Activated naive CD4-positive, alpha-beta T cell (primary cell): ENCODE measurements at places on chromosomes 1 and 21.

- no peak for DNase-seq
These were observed 4.5 kb downstream of the RPS6KA1 start for GRCh38 chr1:26533951-26534509.

GRCh38 chr1:219529116-219529515 lies 83.8 kb downstream of the ZC3H11B start:
- no peak for DNase-seq

DNA sequence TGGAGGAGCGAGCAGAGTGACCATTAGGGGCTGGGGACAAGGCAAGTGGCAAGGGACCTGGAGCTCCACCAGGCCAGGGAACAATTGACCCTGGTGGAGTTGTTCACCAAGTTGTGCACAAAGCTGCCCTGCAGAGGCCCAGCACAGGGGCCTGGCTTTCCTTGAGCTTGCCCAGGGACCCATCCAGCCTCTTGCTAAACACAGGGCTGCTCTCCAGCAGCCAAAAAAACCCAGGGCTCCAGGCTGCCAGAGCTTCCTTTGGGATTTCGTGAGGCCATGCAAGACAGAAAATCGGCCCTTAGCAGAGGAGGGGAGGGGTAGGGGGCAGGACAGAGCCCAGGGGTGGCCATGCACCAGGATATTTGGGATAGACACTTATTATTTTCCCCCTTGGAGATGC lies 32.6 kb downstream of the LRP8 start:
- no peak for DNase-seq

- no peak for DNase-seq
These were observed 1.8 kb downstream of the ADORA3 start for GRCh38 chr1:111501645-111502044.

- DNase-seq, result no peak
These were observed 361.7 kb downstream of the PDE4B start for GRCh38 chr1:66154394-66154793.

- DNase-seq, result no peak
These were observed 235.2 kb downstream of the KCNT2 start for GRCh38 chr1:196372896-196373536.

GRCh38 chr1:53654216-53655210 lies 84.5 kb downstream of the GLIS1 start:
- no peak for DNase-seq

DNA sequence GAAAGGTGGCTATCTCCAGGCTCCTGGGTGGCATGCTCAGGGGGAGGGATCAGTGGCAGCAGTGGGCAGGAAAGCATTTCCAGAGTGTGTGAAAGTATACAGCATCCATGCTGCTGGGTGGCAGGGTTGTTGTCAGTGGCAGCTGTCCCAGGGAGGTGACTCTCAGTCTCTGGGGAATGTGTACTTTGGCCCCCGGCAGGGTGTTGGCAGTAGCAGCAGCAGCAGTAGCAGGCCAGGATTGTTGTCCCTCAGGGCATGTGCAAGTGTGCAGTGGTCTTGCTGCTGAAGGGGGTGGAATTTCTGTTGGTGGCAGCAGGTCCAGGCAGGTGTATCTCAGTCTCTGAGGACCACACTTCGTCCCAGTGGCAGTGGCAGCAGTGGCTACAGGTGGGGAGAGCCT lies 71.7 kb upstream of the GUCA2B start:
- DNase-seq, result no peak

GRCh38 chr1:222547260-222547614 lies 667 bp downstream of the HHIPL2 start:
- DNase-seq, result no peak

DNA sequence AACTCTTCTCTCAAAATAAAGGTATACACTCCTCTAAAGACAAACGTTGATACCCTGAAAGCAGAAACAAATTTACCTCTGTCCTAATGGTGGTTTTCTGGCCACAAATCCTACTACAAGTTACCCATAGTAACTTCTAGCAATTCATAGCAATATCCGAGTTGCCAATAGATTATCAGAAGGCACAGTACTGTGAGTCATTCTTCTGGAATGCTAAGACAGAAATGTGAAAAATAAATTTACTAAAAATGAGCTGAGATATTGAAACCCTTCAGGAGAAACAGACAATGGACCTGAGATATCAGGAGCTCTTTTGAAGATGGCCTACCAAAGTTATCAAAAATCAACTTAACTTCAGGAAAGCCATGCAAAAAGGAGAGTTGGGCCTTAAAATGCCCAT lies 715.0 kb upstream of the ADAMTS5 start:
- DNase-seq, result no peak

DNA sequence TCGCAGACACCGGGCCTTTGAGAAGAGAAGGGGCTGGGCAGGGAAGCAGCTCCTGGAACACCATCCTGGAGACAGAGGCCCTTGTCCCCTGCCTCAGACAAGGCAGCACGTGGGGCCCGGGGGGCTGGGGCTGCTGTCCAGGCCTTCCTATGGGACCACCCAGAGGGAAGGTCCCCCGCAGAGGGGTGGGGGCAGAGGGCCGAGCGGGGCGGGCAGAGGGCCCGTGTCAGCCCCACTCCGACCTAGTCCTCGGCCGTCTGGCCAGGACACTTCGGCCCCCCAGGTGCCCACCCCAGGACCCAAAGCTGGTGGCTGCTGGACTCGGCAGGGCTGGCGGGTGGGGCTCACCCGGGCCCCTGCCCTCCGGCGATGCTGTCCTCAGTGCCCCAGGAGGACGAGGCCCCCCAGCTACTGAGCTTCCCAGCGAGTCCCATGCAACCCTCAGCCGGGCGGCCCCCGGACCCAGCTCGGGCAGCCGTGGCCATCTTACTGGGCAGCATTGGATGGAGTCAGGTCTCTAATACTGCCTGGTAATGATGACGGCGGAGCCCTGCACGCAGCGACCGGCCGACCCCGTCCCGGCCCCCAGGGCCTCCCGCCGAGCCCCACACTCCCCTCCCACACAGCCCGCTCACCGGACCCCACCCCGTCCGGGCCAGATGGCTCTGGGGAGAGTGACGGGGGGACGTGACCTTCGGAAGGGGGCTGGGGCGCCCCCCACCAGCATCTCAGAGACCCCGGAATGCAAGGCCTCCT lies 6.9 kb upstream of the TTLL10 start:
- no peak for DNase-seq

GRCh38 chr1:13960375-13960987 lies 260.5 kb downstream of the PRDM2 start:
- peak; percentile 49 for DNase-seq

DNA sequence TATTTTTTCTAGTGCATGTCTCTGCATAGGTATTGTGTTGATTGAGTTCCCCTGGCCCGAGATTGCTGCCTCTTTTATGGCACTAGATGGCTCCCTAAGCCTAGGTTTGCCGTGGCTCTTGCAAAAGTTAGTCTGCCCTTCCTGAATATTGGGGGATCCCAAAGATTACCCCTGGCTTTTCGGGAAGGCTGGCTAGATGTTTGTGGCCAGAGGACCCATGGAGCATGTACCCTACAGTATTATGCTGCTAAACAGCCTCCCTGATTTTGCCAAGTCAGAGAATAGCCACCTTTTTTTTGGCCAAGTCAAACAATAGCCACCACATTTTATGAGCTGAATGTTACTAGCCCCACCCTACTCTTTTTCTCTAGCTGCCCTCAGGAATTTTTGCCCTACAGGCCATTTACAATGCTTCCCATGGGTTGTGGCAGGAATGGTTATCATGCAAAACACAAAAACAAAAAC lies 343.2 kb downstream of the OLFM3 start:
- no peak for DNase-seq

- DNase-seq, result no peak
These were observed 67.9 kb upstream of the DYNLT5 start for GRCh38 chr1:66684353-66684752.

DNA sequence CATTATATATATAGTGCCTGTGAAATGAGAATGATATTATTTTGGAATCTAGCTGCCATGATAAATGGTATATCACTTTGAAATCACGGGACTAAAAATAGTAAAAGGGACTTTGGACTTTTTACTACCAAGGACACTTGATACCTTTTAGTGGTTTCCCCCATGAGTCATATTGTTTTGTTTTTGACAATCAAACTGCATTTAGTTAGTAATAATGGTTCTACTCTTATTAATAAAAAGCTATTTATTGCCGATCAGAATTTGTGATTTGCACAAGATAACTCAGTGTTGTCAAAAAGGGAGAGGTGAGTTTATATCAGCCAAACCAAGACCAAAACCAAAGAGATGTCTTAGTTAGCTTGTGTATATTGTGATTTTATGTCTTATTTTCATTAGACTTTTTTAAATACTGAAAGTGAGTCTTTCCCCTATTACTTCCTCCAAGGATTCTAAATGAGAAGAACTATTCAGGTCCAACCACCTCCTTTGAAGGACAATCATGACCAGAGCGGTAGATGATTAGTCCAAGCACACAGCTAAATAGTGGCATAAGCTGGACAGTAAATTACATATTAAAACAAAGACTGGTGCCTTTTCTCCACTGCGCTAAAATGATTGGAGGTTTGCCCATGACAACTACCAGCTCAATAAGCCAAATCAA lies 281.7 kb upstream of the ESRRG start:
- no peak for DNase-seq

GRCh38 chr1:172154551-172154950 lies 265.9 kb upstream of the C1orf105 start:
- no peak for DNase-seq

DNA sequence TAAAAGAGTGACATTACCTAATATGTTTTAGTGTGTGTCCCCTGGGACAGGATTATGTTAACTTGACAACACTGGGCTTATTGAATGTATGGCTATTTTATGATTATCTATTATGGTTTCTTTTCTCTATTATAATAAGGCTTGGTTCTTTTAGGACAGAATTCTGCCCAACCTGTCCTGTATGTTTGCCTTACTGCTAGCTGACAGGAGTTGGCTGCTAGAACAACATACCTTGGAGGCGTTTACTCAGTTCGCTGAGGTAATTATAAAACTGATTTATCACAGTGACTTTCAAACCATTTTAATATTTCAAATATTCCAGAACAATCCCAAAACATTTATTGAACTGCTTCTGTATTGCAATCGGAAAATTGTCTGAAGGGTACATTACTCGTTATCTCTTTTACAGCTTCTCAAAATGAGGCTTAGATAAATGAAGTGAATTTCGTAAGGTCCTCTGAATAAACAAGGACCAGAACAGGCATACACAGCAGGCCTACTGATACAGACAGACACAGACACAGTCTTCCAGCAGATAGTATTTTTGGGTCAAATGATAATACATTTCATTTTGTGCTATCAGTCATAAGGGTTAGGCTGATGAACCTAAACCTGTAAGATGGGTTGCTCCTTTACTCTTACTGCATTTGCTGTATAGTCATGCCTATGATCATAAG lies 44.2 kb downstream of the SCYL3 start:
- no peak for DNase-seq

- no peak for DNase-seq
These were observed 403.2 kb upstream of the B3GALT2 start for GRCh38 chr1:193589597-193590040.

- DNase-seq, result no peak
These were observed 135.1 kb downstream of the ZSCAN20 start for GRCh38 chr1:33607444-33608005.

DNA sequence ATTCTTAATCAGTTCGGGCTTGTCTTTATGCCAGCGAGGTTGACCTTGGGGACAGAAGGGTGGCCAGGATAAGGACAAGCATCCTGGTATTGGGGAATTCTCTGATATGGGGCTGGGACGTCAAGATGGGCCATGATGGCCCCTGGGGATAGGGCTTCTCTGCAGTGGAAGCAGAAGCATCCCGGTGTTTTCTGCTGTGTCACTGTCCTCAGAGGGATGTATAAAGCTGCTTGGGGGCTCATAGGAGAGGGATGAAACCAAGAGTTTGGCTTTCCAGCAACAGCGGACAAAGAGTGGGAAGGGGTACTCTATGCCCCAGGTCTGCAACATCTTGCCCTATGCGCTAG lies 1.4 kb upstream of the ATP1B1 start:
- DNase-seq, result no peak

- DNase-seq, result no peak
These were observed 8.5 kb upstream of the EXO1 start for GRCh38 chr1:241839369-241839979.

GRCh38 chr1:112040891-112041740 lies 51.6 kb upstream of the KCND3 start:
- DNase-seq, result no peak

GRCh38 chr1:145991735-145992412 lies 4.5 kb downstream of the TXNIP start:
- no peak for DNase-seq

DNA sequence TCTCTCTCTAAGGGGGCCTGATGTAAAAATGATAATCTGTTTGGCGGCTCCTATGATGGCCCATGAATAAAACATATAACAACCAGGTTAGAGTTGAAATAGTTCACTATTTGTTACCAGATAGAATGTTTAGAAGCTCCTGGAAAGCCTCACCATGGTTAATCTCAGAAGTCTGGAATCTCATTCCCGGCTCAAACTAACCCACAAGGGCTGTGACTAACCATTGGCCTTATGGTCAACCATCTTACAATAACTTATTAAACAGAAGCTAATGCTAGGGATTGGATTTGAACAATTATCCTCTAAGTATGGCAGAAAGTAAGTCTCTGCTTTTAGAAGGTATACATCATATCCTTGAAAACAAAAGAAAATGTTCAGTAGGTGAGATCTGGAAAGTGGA lies 134.1 kb upstream of the ADGRL2 start:
- DNase-seq, result no peak

GRCh38 chr21:41054018-41054578 lies 113.9 kb upstream of the BACE2 start:
- DNase-seq, result no peak

- no peak for DNase-seq
These were observed 18.1 kb upstream of the PGD start for GRCh38 chr1:10380594-10381275.

- DNase-seq, result no peak
These were observed 94.3 kb downstream of the DIRAS3 start for GRCh38 chr1:67956116-67956515.

GRCh38 chr1:5911871-5912271 lies 80.4 kb downstream of the NPHP4 start:
- no peak for DNase-seq

- DNase-seq, result no peak
These were observed 59.8 kb downstream of the CRB1 start for GRCh38 chr1:197327776-197328364.

GRCh38 chr1:43705982-43706597 lies 1.2 kb upstream of the ST3GAL3 start:
- no peak for DNase-seq

DNA sequence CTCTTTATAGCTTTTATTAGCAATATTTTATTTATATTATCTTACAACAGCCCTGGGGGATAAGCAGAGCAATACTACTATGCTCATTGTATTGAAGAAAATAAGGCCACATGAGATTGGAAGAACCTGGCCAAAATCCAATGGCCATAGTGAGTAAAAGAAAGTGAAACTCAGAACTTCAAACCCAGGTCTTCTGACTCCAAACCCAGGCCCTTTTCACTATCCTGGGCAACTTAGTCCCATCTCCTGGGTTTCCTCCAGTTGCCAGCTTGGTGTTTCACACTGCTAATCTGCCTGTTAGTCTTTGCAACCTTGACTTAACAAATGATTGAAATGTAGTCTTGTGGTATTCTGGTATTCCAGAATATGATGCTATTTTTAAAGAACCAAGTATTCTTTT lies 22.4 kb upstream of the EXO1 start:
- no peak for DNase-seq
